ENCODE measurements at places on chromosomes 4 and X.

GRCh38 chr4:174564529-174564928 is 42.2 kb upstream of the HPGD start:
- no peak for DNase-seq

DNA sequence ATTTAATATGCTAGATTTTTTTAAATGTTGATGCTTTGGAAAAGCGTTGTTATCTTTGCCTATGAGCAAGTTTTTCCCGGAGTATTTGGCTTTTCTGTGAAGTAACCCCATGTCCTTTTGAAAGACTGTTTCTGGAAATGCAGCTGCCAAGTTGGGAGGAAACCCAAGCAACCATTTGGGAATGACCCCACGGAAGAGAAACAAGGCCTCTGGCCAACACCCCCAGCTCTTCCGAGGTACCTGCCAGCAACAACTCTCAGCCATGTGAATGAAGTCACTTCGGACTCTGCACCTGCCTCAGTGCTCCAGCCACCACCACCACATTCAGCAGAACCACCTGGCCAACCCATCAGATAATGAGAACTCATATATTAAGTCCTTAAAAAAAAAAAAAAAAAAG is 36.2 kb upstream of the DHRSX start:
- no peak for DNase-seq

- no peak for DNase-seq
These were observed 41.9 kb upstream of the MXD4 start for GRCh38 chr4:2303686-2304320.

DNA sequence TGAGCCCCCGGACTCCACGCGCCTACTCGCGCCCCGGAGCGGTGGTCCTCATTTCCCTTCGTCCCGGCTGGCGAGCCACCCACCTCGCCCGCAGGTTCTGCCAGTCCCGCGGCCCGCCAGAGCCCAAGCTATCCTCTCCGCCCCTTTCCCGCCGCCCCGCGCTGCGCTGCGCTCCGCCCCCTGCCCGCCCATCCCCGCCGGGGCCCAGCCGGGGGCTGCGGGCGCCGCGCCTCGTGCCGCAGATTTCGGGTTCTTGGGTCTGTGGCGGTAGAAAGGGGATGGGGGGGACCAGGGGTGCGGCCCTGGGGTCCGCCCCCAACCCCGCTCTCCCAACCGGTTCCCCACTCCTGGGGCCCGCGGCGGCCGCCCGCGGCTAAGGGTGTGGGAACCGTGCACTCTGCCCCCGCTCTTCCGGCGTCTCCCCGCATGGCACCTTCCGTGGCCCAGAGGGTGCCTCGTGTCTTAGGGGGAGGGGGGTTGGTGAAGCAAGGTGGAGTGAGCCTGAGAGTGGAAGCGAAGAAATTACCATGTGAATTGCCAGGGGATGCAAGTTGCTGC is 650.8 kb upstream of the DIPK2B start:
- peak; percentile 27 for DNase-seq

- no peak for DNase-seq
These were observed 20.4 kb upstream of the TRIM60 start for GRCh38 chr4:165011403-165011802.

Measured in kidney (tissue), 22 donors.